Stimulated activated CD4-positive, alpha-beta T cell treated with anti-CD3 and anti-CD28 coated beads, Interleukin-12 subunit alpha, Interleukin-12 subunit beta, amount 100 ng/mL, for 4 hours (primary cell): ENCODE measurements at places on chromosomes 13 and 19.
A peak's percentile ranks its signal among the peaks of the same experiment; 100 is the strongest.

DNA sequence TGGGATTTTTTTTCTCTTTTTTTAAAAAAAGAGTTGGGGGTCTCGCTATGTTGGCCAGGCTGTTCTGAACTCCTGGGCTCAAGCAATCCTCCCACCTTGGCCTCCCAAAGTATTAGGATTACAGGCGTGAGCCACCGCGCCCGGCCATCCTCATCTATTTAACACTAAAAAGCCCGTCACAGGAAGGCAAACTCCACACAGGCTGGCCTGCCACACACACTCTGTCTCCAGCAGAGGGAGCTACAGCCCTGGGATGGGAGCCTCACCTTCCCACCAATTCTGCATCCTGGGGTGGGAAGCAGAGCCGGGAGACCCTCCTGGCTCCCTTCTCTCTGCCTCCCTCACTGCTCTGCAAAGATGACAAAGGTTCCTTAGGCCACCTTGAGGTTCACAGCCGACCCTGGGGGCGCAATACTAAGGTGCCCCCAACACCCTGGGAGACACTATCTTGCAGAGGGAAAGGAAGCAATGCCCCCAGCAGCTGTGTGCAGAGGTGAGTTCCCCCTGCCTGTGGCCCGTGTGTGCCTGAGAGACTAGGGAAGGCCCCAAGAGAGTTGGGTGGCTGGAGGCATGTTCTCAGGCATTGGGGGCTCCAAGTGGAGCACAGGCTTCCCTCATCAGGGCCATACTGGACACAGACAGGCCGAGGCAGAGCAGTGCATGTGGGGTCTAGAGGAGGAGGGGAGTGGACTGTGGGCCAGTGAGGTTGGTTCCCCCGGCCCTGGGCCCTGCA is 27.4 kb upstream of the TIMM44 start:
- no peak for DNase-seq

- DNase-seq: peak; percentile 37
These were observed 754 bp upstream of the SIX5 start for GRCh38 chr19:45769821-45770191.

- no peak for DNase-seq
These were observed 71.2 kb downstream of the GADD45B start for GRCh38 chr19:2547033-2547680.

- no peak for DNase-seq
These were observed 11.7 kb downstream of the KCTD12 start for GRCh38 chr13:76874479-76874878.

DNA sequence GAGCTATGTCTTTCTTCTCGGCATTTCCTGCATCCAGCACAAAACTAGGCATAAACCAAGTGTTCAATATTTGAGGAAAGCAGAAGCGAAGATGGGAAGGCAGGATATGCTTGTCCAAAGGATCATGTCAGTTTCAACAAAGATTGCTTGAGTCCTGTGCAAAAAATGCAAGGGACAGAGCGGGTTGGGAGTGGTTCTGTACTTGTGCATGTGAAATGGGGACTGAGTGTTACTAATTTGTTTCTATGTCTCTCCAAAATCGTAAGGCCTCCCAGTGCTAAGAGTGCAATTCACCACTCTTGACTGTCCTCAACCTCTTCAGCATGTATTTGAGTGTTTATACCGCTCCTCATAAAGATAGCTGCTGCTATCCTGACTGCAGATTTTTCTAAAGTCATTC is 166.2 kb downstream of the DLEU7 start:
- no peak for DNase-seq

- no peak for DNase-seq
These were observed 86.7 kb downstream of the ZAR1L start for GRCh38 chr13:32228330-32229041.

DNA sequence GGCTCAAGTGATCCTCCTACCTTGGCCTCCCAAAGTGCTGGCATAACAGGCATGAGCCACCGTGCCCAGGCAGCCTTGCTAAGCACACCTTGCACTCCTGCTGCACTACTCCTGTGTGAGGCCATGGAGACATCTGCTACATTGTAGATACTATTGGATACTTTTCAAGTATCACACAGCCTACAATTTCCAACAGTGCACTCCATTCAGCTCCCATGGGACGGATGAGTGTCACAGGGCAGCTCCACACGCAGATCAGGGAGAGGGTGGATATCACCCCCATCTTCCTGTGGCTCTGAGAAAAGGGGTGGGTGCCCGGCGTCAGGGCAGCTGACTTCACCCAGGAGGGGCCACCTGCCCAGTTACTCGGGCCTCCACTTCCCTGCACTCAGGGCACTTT is 39.1 kb upstream of the CCNE1 start:
- no peak for DNase-seq

DNA sequence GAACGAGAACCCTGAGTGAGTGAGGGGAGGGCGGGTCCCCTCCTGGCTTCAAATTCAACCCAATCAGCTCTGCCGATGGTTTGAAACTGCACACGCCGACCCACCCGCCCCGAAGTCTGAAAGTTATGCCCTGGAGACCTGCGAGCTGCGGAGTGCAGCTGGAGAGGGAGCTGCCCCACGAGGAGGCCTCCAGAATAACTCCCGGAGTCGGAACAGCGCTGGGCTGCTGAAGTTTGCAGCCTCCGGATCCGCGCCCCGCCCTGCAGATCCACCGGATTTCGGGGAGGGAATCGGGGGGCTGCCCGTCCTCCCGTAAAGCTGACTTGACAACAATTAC is 7.0 kb downstream of the POU4F1 start:
- DNase-seq: no peak

GRCh38 chr13:28117689-28118377 is 17.5 kb upstream of the FLT3 start:
- no peak for DNase-seq

GRCh38 chr13:40215311-40215710 is 451.1 kb downstream of the FOXO1 start:
- no peak for DNase-seq

DNA sequence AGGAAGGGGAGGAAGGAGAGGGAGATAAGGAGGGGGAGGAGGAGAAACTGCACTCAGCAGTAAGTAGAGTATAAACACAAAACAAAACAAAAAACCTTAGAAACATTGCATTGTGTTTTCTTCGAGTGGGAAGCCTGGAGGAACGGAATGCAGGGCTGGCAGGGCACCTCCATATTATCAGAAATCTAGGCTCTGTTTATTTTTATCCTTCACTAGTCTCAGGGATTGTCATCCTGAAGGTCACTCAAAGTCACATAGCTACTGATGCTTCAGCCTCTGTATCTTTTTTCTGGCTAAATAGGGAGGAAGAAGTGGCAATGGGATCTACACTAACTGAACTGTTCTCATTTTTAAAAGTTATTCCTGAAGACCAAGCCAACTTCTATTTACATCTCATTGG is 467.8 kb downstream of the KCTD12 start:
- DNase-seq: no peak

DNA sequence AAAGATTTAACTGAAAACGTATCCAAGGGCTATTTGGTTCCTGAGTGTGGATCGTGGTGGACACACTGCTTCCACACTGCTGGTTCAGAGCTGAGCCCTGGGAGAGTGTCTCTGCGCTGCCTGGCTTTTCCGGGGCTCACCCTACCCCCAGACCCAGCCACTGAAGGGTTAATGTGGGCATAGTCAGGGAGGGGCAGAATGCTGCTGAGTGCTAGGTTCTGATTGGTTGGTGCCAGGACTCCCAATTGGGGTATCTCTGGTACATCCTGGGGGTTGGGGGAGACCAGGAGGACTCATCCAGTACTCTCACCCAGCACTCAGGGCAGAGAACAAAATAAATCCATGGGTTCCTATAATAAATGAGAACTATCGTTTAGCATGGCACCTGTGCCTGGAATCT is 142.3 kb downstream of the CACNA1A start:
- no peak for DNase-seq

- DNase-seq: no peak
These were observed 9.6 kb downstream of the ABHD13 start for GRCh38 chr13:108227651-108228272.

- no peak for DNase-seq
These were observed 180.9 kb downstream of the B3GLCT start for GRCh38 chr13:31380715-31381114.

DNA sequence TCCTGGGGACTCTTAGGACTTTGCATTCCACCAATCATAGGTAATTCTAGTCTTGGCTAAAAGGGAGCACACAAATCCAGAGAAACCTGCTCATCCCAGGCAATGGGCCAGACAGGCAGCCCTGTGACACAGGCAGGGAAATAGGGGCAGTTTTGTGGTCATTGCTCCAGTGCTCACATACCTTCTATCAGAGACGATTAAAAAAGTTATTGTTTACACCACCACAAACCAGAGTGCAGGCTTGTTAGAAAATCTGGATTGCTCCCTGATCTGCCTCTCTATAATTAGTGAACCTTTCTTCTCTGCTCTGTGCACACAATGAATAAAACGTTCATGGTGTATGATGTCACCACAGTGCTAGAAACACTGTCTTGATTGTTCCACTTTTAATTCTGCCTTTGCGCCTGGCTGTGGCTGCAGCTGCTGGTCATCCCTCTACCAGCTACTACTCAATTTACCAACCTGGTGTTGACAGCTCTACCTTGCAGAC is 121.6 kb upstream of the SPATA13 start:
- no peak for DNase-seq

- DNase-seq: no peak
These were observed 36.2 kb downstream of the AMER2 start for GRCh38 chr13:25135896-25136295.

DNA sequence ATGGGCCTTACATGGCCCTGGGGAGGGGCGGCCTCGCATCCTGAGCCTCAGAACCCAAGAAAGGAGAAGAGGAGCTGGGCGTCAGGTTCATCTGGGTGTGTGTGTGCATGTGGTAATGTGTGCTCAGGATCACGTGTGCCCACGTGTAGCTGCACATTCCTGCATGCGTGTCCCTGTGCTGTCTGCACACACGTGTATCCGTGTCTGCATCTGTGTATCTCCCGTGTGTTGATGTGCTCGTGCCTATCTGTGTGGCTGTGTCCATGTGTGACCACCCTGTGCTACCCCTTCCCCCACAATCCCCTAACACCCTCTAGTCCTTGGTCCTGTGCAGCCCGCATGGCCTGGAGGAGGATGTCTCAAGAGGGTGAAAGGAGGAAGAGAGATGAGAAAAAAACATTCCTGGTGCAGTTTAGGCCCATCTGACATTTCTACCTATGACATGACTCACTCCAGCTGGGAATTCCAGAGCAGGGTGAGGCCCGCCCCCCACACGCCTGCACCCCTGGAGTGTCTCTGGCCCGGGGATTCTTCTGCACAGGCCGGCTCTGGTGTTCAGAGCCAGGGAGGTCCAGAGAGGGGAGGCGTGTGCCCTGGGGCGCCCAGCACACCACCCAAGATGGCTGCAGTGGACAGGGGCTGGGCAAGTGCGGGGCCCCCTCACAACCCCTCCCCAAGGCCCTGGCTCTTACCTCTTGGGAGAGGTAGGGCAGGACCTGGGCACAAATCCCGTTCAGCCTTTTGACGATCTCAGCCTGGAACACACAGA is 7.1 kb downstream of the TLE5 start:
- DNase-seq: no peak

- DNase-seq: no peak
These were observed 456.4 kb downstream of the FGF14 start for GRCh38 chr13:101945435-101945834.

- no peak for DNase-seq
These were observed 947.7 kb downstream of the EFNB2 start for GRCh38 chr13:105587786-105588185.

DNA sequence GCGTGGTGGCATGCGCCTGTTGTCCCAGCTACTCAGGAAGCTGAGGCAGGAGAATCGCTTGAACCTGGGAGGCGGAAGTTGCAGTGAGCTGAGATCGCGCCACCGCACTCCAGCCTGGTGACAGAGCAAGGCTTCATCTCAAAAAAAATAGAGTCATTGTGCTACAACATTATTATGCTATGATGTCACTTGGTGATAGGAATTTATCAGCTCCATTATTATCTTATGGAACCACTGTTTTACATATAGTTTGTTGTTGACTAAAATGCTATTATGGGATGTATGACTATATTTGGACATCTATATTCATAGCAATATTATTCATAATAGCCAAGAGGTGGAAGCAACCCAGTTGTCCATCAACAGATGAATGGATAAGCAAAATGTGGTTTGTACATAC is 26.4 kb upstream of the SLC7A1 start:
- DNase-seq: no peak

GRCh38 chr19:55488986-55489710 is 912 bp downstream of the SSC5D start:
- no peak for DNase-seq

- no peak for DNase-seq
These were observed 63.9 kb downstream of the CEBPG start for GRCh38 chr19:33437393-33437820.

DNA sequence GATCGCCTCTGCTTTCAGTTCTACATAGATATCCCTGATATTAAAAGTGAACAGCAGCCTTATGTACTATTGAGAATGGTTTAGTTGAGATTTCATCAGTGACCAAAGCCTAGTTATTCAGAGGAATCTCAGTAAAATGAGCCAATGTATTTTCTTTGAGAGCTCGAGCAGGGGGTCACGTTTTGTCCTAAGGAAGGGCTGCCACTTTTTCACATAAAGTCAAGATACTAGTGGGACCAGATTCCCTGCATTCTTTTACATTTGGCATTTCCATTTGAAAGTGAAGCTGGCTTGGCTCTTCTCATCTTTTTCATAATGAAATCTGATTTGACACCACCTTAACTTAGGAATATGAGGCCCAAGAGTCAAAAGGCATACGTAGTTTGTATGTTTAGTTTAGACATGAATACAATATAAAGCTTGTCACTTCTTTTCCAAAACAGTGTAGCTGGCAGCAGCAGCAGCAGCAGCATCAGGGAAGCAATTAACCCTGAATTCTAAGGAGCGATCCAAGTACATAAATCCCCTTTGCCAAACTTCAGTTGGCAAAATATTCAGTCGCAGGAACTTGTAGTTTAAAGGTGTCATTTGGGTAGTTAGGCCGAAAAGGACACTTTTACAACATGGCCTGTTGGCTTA is 1752.2 kb upstream of the PCDH20 start:
- no peak for DNase-seq

GRCh38 chr19:52336117-52336790 is at the start of gene ZNF610:
ZNF610 (plus strand) TSS chr19:52336243; CDS start chr19:52349173, 12,930 bp downstream.
- peak; percentile 86 for DNase-seq

GRCh38 chr19:41442473-41443355 is at the start of gene ERICH4:
ERICH4 (plus strand) TSS chr19:41443156; CDS start chr19:41443170, 14 bp downstream.
- no peak for DNase-seq

GRCh38 chr13:75752826-75753225 is 116.7 kb downstream of the LMO7 start:
- DNase-seq: no peak

- no peak for DNase-seq
These were observed 6.5 kb upstream of the KCTD4 start for GRCh38 chr13:45207319-45207718.

DNA sequence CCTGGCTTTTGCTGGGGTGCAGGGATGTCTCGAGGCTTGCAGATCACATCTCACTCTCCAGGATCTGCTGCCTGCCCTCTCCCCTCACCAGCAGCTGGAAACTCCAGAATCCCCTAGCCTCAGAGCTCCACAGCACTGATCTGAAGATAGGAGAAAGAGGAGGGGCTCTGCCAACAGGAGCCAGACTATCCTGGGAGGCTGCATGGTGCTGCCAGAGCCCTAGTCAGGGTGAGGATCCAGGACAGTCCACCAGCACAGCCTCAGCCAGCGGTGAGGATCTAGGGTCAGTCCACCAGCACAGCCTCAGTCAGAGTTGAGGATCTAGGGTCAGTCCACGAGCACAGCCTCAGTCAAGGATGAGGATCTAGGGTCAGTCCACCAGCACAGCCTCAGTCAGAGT is 65.2 kb downstream of the RAB20 start:
- DNase-seq: no peak
